Dorsolateral prefrontal cortex (tissue), 122 donors: ENCODE measurements at places on chromosomes 3 and 15. TPM values are rescaled to one million over a fixed set of nuclear protein-coding genes. Genes with fewer than 3 reads are reported as not detected.

The CILP gene
- total RNA-seq: 0.34 TPM

DNA sequence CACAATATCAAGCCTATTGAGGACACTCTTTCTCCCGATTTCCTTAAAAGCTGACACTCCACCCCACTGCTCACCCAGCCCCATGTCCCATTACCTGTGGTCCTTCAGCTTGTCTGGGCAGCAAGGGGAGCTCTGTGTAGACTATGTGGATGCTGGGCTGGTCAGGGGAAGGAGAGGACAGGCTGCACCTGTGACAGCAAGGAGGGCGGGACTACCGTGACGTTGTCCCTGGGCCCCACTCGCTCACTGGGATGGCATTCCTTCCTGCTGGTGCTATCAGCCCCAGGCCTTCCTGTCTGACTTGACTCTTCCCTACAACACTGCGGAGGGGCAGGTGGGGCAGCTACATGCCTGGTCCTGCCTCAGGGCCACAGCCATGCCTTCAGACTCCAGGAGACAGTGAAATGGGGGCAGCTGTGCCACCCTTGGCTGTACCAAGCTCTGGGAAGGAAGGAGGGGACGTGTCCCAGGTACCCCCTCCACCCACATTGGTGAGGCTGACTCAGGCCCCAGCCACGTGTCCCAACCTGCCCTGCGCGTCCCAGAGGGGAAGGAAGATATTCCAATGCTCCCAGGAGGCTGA lies at the start of gene TMEM40:
TMEM40 (minus strand) TSS at position 163 of the 583 bp plus-strand sequence. CDS start 9,427 bp downstream, outside the sequence.
- DNase-seq: no peak

The CLEC3B gene
- total RNA-seq: 12.4 TPM

DNA sequence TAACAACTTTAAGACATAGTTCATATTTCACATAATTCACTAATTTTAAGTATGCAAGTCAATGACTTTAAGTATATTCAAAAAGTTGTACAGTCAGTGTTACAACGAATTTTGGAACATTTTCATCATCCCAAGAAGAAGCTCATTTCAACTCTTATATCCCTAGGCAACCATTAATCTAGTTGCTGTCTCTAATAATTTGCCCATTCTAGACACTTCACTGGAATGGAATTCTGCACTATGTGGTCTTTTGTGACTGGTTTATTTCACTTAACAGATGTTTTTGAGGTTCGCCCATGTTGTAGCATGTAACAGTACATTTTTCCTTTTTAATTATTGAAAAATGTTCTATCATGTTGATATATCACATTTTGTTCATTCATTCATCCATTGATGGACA lies 104.2 kb upstream of the SPRED1 start:
- DNase-seq: no peak

DNA sequence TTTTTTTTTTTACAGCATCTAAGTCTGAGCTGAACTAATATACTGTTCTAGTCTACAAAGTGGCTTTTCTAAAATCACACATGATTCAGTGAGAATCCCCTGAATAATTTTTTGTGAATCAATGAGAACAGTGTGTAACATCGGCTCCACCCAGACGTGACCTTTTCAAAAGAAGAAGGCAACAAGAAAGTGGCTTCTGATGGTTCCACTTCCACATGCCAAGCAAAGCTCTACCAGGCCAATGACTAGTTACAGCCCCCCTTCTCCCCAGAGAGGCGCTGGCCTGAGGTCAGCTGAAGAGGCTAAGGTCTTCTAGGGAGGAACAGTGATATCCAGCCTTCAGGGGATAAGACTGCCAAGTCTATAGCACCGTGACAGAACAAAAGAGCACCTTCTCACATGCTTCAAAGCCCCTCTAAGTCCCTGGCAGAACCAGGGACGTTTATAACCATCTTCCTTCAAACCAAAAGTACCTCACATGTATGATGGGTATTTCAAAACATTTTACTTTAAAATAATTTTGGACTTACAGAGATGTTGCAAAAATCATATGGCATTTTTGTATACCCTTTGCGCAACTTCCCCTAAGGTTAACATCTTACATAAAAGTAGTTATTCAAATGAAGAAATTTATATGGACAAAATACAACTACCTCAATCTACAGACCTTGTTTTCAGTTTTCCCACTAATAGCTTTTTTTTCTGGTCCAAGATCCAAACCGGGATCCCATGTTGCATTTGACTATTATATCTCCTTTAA lies 177.9 kb downstream of the OSBPL10 start:
- DNase-seq: no peak

- DNase-seq: no peak
These were observed 10.2 kb downstream of the STIMATE start for GRCh38 chr3:52887166-52887565.

DNA sequence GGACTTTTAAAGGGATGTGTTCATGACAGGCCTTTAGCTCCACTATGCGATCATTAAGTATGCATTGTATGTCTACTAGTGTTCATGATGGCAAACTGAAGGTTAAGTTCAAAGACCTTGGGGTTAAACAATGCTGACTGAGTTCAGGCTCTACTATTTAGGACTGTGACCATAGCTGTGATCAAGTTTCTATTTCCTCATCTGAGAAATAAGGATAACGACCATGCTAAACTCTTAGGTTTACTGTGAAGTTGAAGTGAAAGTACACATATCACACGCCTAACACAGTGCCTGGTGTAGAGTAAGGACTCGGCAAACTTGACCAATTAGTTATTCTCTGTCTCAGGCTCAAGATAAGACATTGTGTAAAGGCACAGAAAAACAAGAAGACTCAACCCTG lies 243.2 kb downstream of the MBNL1 start:
- no peak for DNase-seq

- no peak for DNase-seq
These were observed 376.8 kb downstream of the NLGN1 start for GRCh38 chr3:173774294-173774693.

The ASB14 gene
- total RNA-seq: not detected

The GASK1A gene
- 12.1 TPM for total RNA-seq

The CACNA1D gene
- total RNA-seq: 92.8 TPM

GRCh38 chr15:79283252-79284048 lies 928 bp downstream of the ANKRD34C start:
- DNase-seq: peak; percentile 50

DNA sequence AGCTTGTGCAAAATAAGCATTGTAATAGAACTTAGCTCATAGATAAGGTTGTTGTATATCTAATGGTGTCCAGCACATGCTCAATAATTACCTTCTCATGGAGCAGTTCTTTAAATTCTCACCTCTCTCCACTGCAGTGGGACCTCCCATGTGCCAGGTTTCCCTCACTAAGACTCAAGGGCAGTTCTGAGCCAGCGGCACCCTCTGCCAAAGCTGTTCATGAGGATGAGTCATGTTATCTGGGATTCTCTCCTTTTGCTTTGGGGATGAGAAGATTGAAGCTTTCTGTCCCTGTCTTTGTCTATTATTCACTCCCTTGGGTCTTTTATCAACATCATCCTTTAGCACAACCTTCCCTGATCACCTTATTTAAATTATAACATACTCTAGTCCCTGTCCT lies 15.6 kb upstream of the AMOTL2 start:
- no peak for DNase-seq

- DNase-seq: no peak
These were observed 30.4 kb downstream of the SNRPN start for GRCh38 chr15:24985224-24985623.

GRCh38 chr3:140199008-140199407 lies 264.0 kb downstream of the CLSTN2 start:
- no peak for DNase-seq

DNA sequence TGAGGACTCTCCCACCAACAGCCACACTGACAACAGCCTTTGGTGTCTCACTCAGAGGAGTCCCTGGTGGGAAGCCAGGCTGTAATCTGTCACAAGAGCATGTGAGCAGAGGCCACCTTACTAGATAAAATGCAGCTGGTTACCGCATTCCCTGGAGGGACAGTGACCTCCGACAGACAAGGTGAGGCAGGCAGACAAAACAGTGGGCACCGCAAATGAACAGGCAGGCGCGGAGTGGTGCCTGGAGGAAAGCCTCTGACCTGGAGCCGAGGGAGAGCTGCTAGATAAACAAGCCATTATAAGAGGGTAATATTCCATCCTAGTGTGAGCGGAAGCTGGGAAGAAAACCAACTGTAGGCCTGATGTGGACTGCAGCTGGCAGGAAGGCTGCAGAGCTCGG lies 736.4 kb downstream of the FHIT start:
- DNase-seq: no peak

- no peak for DNase-seq
These were observed 273.1 kb upstream of the TBL1XR1 start for GRCh38 chr3:177470197-177470941.

The FBXW12 gene
- 2.2 TPM for total RNA-seq

DNA sequence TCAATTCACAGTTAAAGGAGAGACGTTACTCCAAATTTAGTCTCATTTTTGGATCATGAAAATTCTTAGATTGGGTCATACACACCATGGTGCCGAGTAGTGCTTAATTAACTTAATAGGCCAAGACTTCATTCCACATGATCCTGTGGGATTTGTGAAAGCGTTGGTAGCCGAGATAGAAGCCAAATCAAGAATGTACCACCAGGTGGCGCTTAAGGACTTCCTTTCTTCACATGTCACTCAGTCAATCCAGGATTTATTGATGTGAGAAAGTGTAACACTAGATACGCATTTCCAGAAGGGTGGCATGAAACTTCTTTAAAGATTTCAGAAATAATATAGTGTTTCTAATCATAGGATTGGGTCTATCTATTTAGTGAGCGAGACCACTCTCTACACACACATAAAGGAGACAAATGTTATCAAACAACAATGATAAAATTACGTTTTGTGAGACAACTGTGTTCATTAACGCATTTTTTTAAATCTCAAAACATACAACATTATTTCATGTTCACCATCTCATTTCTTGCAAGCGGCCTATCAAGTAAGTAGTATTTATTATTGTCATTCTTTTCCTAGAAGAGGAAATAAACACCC lies 436.1 kb downstream of the CHL1 start:
- peak; percentile 38 for DNase-seq

DNA sequence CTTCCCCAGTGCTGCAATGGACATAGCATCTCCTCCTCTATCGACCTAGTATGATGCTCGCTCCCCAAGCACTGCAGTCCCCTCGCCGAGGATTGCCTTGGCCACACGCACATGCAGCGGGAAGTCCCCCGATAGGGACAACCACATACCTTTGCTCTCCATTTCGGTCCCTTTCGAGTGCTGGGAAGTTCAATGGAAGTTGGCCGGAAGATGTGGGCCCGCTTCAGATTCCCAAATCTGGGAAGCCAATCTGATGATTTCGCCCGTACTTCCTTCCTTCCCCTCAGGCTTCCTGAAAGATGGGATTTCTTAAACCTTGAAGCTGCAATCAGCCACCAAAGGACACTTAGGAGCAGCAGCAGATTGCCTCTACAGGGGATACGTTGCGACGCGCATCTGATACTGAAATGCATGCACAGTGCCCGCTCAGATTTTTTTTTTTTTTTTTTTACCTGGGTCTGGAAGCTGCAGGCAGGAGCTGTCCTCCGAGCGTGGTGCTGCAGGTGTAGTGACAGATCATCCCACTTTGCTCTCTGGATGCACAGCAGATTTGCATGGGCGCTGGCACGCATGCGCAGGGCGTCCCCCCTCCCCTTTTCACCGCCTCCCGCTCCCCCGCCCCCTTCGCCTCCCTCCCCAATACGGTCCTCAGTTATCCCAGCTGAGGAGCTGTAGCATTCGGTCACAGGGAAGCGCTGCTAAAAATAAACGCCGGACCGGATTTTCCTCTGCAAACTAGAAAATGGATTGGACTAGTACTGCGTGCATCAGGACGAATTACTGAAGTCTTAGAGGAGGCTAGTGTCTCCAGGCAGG lies at the start of gene FGF12:
FGF12 (minus strand) TSS at position 510 of the 816 bp plus-strand sequence.
- peak; percentile 87 for DNase-seq
